Bronchus fibroblast of lung (primary cell): ENCODE measurements at places on chromosomes 7 and 10. TPM values are rescaled to one million over a fixed set of nuclear protein-coding genes. Genes with fewer than 3 reads are reported as not detected.

Gene MYH16
- total RNA-seq = under 0.01 TPM in 1 of 2 replicates, not detected in the other

Gene LRRC4
- 0.45 and 1.2 TPM in 2 replicates for total RNA-seq

Gene MMP21
- not detected in 2 replicates for total RNA-seq

Gene WEE2
- not detected in 2 replicates for total RNA-seq

Gene LIPA
- 67.2 and 72.8 TPM in 2 replicates for total RNA-seq
